ENCODE measurements at places on chromosomes 5 and 9. TPM values are rescaled to one million over a fixed set of nuclear protein-coding genes. Genes with fewer than 3 reads are reported as not detected.

Gene TBC1D13
- total RNA-seq = 39.3 TPM

Gene PCDHGB7
- total RNA-seq = 6.9 TPM

Gene GLT6D1
- total RNA-seq = 0.20 TPM

Gene ANKRD55
- total RNA-seq = 0.28 TPM

Gene SLC6A3
- total RNA-seq = not detected

Gene TMEM174
- not detected for total RNA-seq

Gene EPB41L4A
- 11.4 TPM for total RNA-seq

Gene ZNG1F
- 30.2 TPM for total RNA-seq

Gene PRR7
- 4.8 TPM for total RNA-seq

Gene BTNL8
- 19.1 TPM for total RNA-seq

Gene POLR3G
- 3.5 TPM for total RNA-seq

Gene PDE6A
- 3.6 TPM for total RNA-seq

Gene NRARP
- 5.3 TPM for total RNA-seq

Gene ENHO
- total RNA-seq = 1.5 TPM

Gene GABRB2
- 0.08 TPM for total RNA-seq

Gene GABRA1
- total RNA-seq = 0.16 TPM

Gene PRSS3
- 3.5 TPM for total RNA-seq

Gene DAB2
- 115 TPM for total RNA-seq

Gene GDNF
- 1.1 TPM for total RNA-seq

Gene NEUROG1
- not detected for total RNA-seq

Gene CDH9
- 2.2 TPM for total RNA-seq

Gene IFNA13
- total RNA-seq = not detected

Gene DOK3
- total RNA-seq = 3.5 TPM
